ENCODE measurements at places on chromosomes 3 and 15.

DNA sequence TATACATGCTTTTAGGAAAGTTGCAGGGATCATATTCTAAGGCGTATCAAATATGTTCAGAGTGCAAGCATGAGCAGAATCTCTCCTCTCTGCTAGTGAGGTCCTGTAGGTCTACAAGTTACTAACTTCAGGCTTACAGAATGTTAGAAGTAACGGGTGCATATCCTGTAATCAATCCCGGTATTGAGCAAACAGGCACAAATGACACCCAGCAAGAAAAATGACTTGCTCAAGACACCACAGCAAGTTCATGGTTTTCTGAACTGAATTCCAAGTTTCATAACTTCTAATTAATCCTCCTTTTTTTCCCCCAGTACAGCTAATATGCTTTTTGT, 353.9 kb upstream of the TPRG1 start:
- DNase-seq: no peak

GRCh38 chr15:25844542-25844941, 18.6 kb downstream of the ATP10A start:
- DNase-seq: no peak

DNA sequence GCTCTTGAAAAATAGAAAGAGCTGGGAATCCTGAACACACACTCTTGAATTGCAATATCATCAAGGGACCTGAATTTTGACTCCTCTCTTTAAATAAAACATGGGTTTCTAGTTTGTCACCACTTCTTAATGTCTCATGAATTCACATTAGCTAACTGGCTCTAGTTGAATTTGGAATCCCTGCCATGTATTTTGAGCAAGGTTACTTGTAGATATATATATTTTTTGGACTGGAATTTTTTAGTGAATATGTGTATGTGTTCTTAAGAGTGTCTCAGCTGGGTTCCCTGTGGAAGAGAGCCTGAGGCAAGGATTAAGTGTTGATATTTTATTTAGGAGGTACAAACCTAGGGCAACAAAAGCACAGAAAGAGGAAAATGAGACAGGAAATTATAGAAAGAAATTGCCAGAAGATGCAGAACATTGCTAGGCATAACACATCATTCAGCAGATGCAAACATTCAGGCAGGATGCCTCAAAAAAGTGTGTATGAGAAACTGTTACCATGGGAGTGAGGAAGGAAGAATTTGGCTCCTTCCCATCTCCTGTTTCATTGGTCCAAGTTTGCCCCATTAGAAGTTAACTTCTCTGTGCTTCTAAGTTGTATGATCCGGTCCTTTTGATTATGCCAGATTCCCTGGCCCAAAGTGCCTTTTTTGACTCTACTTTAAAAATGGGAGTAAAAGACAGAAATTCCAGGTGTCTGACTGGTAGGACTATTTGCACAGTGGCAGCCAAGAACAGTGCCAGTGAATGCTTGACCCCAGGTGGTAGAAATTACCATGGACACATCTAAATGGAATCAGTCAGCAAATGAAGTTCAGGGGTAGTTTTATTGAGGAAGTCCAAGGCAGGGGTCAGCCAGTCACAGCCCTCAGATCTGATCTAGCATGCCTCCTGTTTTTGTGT, 253.7 kb upstream of the TGFBR2 start:
- DNase-seq: no peak

- DNase-seq: peak; percentile 8
These were observed 62.2 kb downstream of the AAGAB start for GRCh38 chr15:67192185-67192820.

GRCh38 chr3:72338942-72339669, 509.1 kb downstream of the SHQ1 start:
- peak; percentile 97 for DNase-seq

- no peak for DNase-seq
These were observed 37.0 kb downstream of the NPTN start for GRCh38 chr15:73596174-73596573.

DNA sequence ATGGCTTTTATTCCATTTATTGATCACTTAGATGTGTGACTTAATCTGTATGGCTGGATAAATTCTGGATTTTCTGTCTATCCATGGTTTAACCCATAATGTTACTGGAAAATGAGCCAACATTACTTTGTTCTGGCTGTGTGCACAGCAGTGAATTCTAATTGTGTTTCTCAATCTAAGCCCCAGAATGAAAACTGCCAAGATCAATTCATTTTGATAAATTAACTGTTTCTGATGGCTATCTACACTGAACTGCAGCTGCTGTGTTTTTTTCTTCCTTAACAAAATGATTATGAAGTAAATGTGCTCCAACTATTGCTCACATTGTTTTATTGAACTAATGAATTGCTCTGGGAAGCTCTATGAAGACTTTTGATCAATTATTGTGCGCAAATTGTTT, 35.7 kb upstream of the CPB1 start:
- DNase-seq: no peak

GRCh38 chr15:90932660-90932991, 277 bp upstream of the HDDC3 start:
- no peak for DNase-seq

DNA sequence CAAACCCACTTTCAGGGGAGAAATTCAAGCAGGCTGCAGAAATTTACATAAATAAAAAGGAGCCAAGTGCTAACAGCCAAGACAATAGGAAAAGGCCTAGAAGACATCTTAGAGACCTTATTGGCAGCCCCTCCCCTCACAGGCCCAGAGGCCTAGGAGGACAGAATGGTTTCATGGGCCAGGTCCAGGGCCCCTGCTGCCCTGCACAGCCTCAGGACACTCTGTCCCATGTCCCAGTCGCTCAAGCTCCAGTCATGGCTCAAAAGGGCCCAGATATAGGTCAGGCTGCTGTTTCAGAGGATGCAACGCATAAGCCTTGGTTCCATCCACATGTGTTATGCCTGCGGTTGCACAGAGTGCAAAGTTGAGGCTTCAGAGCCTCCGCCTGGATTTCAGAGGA, 55.8 kb downstream of the SLC41A3 start:
- no peak for DNase-seq

GRCh38 chr3:126308394-126309125, 48.6 kb downstream of the KLF15 start:
- DNase-seq: no peak

DNA sequence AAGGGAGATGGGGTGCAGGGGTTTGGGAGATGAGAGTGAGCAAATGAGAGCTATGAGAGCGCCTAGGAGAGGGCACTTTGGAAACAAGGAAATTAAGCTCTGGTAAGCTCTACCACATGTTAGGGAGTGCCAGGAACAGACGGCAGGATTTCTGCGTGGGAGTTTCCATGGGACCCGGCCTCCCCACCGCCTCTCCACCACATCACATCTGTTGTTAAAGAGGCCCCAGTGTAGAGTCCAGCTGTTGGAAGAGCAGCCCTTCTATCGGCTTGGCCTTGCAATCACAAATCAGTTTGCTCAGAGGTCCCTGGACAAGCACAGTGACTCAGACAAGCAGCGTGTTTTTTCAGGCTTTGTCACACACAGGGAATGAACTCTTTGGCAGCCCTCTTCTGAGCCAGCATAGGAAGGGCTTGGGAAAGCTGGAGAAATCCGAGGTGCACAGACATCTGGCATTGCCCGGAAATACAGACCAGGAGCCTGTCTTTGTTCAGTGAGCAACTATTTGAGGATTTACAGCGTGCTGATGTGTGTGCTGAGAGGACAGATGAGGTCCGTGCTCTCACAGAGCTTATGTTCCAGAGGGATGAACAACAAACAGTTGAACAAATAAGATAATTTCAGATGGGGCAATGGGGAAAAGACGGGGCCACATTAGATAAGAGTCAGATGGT, 370.6 kb upstream of the PROK2 start:
- peak; percentile 78 for DNase-seq

DNA sequence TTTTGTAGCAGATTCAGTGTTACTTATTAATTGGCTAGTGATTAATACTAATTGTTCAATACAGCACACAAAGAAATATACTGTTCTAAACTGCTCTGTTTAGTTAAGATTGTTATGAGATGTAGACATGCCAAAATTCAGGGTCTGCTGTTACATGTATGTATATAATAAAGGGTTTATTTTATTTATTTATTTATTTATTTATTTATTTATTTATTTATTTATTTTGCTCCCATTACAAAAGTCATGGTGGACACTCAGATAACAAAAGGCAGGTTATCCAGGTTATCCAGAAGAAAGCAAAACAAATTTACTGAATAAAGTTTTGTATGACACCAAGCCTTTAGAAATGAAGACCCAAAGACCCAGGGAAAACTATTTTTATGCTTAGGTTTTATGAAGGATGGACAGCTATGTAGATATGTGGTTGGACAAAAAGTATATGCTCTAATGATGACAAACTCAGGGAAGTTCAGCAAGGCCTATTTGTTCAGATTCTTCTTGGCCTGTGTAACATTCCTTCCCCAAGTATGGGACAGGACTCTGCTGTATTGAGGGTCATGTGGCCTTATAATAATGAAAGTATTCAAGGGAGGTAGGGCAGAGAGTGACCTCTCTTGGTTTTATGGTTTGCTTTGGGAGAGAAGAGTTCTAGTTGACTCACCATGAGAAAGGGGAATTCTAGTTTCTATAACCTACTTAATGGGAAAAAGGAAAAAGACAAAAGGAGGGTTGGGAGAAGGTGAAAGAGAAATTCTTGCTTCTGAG, 1056.8 kb downstream of the ROBO2 start:
- peak; percentile 79 for DNase-seq

DNA sequence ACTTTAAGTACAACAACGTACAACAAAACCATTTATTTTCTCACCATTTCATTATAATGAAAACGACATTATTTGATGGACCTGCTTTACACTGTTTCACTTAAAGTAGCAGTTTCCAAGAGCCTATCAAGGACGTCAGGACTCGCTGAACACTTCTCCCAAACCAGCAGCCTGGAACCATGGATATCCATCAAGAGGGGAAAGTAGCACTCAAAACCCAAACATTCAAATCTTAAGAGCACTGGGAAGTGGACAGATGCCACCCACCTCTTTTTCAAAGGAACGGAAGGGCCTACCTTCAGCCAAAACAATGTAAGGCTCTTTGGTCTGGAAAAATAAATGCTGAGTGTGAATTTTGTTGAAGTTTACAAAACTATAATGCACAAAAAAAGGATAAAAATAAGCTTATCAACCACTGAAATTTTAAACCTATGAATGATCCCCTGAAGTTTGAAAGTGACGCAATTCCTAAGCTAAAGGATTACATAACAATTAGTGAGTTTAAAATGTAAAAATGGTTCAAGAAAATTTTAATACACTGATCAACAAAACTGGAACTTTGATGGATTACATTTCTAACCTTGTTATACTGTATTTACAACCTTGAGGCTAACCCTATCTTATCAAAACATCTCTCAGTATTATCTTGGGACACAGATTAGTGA, 4.6 kb downstream of the PIK3R4 start:
- no peak for DNase-seq

DNA sequence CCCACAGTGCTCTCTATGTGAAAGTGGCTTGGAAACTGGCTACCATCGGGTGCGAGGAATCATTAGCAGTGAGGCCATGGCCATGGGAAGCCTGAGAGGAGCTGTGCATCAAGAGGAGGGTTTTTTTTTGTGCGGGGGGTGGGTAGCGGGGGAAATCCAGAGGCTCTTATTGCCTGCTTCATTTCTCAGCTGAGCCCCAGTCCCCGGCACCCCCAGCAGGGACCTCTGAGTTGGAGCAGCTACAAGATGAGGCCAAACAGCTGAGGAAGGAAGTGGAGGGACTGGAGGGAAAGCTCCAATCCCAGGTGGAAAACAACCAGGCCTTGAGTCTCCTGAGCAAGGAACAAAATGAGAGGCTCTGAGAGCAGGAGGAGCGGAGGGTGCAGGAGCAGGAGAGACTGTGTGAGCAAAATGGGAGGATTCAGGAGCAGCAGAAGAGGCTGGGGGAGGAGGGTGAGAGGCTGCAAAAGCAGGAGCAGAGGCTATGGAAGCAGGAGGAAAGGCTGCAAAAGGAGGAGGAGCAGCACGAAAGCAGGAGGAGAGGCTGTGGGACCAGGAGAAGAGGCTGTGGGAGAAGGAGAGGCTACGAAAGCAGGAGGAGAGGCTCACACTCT, 76.7 kb downstream of the ADAMTS7 start:
- DNase-seq: no peak

DNA sequence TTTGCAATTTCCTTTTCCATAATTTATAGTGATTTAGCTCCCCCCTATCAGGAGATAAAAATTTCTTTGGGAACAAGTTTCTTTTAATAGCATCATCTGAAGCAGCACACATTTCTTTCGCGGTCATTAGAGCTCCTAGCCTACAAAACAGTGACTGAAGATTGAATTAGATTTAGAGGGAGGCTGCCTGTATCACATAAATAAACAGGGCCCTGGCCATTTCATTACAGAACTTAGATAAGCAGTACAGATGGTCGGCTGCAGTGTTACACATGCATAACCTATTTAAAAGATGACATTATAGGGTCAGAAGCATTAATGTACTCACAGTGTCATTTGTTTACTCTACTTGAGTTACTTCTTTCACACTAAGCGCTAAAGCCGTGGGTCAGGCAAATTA, 81.4 kb upstream of the SLC25A26 start:
- no peak for DNase-seq

GRCh38 chr3:144107923-144108322, 136.3 kb downstream of the DIPK2A start:
- DNase-seq: no peak

DNA sequence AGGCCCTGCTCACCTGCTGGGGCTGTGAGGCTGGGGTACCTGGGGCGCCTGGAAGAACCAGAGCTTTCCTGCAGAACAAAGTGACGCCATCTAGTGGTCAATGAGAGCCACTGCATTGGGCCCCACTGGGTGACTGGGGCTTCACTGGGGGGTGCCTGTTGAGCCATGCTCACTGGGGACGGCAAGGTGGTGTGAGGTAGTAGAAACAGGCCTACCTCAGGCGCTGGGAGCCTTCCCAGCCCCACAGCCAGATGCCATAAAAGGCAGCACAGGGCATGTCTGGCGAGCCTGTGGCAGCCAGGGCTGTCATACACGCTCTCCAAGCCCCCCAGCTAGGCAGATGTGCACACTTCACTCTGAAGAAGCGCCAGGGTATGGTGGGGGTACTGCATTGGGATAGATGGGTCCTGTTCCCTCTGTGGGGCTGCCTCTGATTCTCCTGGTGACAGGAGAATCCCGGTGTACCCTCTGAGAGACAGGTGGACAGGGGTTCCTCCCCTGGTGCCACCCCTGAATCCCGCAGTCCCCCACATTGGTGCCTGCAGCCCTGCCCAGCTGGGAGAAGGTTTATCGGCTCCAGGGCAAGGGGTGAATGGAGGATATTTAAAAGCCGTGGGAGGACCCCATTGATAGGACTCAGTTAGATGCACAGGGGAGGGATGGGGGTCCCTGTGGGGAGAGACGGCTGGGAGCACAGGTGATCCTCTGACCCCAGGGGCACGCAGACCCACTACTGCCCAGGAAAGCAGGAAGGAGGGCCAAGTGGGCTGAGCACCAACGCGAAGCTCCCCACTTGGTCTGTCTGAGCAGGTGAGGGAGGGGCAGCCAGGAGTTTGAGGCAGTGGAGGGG, 178.8 kb downstream of the NSMCE3 start:
- DNase-seq: peak; percentile 50

- DNase-seq: no peak
These were observed 775 bp downstream of the CCNDBP1 start for GRCh38 chr15:43186003-43186353.

GRCh38 chr3:134080761-134081160, 51.0 kb upstream of the SLCO2A1 start:
- no peak for DNase-seq

Data from choroid plexus epithelial cell (primary cell).